ENCODE measurements at places on chromosomes 1 and 21. TPM values are rescaled to one million over a fixed set of nuclear protein-coding genes. Genes with fewer than 3 reads are reported as not detected.

SERINC2 gene
- 13.4 TPM for total RNA-seq

BEND5 gene
- 0.59 TPM for total RNA-seq

CD247 gene
- not detected for total RNA-seq

PSEN2 gene
- total RNA-seq, result 14.8 TPM

HMCN1 gene
- total RNA-seq, result 151 TPM

STX12 gene
- total RNA-seq, result 51.7 TPM

EXTL1 gene
- total RNA-seq, result 0.20 TPM

CELA2A gene
- not detected for total RNA-seq

NOS1AP gene
- not detected for total RNA-seq

VASH2 gene
- total RNA-seq, result 0.26 TPM

KCNH1 gene
- 8.9 TPM for total RNA-seq

APH1A gene
- total RNA-seq, result 83.1 TPM

DCST2 gene
- 0.07 TPM for total RNA-seq

RIMS3 gene
- 0.86 TPM for total RNA-seq

AMY1A gene
- total RNA-seq, result not detected

GPR52 gene
- 0.78 TPM for total RNA-seq

GNAT2 gene
- total RNA-seq, result 0.33 TPM

KPNA6 gene
- total RNA-seq, result 51.3 TPM

PTAFR gene
- 0.03 TPM for total RNA-seq

TEX38 gene
- total RNA-seq, result not detected

CD84 gene
- total RNA-seq, result not detected

UTS2 gene
- not detected for total RNA-seq

KRTCAP2 gene
- total RNA-seq, result 153 TPM

SLC45A3 gene
- total RNA-seq, result 4.3 TPM

LRRC53 gene
- total RNA-seq, result not detected

FMO1 gene
- not detected for total RNA-seq

FOXO6 gene
- total RNA-seq, result not detected

TRIM46 gene
- total RNA-seq, result 5.2 TPM

IFNAR2 gene
- 9.1 TPM for total RNA-seq

SMCP gene
- total RNA-seq, result not detected

NUP210L gene
- total RNA-seq, result 0.07 TPM

OR10X1 gene
- total RNA-seq, result not detected

SLC6A17 gene
- 0.79 TPM for total RNA-seq

MYBPH gene
- total RNA-seq, result not detected

WRAP73 gene
- total RNA-seq, result 21.5 TPM

KIF26B gene
- 27.0 TPM for total RNA-seq

CYB561D1 gene
- total RNA-seq, result 6.5 TPM

PDXK gene
- 187 TPM for total RNA-seq

C1orf210 gene
- not detected for total RNA-seq

KRTAP12-2 gene
- not detected for total RNA-seq

VPS13D gene
- 45.2 TPM for total RNA-seq

ACTL8 gene
- total RNA-seq, result 0.07 TPM

All from smooth muscle cell of the pulmonary artery (primary cell).